Ecto neural progenitor cell (in vitro differentiated cells): ENCODE measurements at places on chromosomes 11 and 22.

GRCh38 chr11:8097062-8097461 is 16.1 kb downstream of the TUB start:
- no peak for DNase-seq

DNA sequence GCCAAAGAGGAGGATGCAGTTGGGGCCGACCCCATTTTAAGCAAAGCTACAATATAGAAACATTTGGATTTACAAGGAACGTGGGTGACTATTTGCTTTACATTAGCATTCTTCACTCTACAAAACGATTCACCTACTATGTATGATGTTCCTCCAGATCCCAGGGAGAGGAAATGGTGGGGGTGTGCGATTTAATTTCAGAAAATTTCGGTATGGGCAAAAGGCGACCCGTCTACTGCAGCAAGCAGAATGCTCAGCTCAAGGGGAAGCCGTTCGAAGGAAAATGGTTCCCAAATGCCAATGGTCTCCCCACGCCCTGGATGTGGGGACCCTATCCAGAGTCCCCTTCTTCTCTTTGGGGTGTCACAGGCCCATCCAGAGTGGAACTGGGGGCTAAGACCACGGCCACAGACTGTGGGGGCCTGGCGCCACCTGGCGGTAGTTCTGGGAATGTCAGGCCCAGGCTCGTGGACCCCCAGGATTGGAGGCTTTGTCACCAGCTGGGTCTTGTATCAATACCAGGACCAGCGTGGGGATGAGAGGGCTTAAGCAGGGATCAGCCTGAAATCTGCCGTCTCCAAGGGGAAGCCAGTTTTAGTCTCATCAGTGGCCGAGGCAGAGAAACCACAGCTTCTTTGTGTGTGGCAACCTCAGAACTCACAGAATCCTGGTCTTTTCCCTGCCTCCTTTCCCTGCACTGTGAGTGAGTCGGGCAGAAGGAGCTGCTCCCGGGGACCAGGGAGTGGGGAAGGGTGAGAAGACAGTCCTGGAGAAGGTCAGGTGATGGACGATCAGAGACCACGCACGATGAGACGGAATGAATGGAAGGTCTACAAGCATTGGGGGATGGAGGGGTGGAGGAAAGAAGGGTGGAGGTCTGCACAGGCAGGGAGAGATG is 8.4 kb downstream of the LRRC10B start:
- DNase-seq = peak; percentile 88

GRCh38 chr11:132448334-132448995 is 1078.0 kb downstream of the NTM start:
- DNase-seq = no peak

- no peak for DNase-seq
Measured at GRCh38 chr11:101091781-101092180, 37.8 kb downstream of the PGR start.

DNA sequence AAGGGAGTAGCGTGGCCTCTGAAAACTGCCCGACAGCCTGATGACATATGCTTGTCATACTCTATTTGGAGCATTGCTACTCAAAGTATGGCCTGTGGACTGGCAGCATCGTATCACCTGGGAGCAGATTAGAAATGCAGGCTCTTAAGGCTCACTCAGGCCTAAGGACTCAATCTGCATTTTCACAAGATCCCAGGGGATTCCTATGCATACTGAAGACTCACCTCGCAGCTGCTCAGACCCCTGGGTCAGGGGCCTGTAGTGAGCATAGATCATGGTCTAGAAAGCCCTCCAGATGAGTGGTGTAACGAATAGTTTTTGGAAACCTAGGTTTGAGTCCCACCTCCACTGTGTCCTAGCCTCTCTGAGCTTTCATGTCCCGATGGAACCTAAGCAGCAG is 126.3 kb downstream of the FEZ1 start:
- DNase-seq = no peak

GRCh38 chr11:26286472-26287066 is 45.4 kb upstream of the ANO3 start:
- peak; percentile 63 for DNase-seq

DNA sequence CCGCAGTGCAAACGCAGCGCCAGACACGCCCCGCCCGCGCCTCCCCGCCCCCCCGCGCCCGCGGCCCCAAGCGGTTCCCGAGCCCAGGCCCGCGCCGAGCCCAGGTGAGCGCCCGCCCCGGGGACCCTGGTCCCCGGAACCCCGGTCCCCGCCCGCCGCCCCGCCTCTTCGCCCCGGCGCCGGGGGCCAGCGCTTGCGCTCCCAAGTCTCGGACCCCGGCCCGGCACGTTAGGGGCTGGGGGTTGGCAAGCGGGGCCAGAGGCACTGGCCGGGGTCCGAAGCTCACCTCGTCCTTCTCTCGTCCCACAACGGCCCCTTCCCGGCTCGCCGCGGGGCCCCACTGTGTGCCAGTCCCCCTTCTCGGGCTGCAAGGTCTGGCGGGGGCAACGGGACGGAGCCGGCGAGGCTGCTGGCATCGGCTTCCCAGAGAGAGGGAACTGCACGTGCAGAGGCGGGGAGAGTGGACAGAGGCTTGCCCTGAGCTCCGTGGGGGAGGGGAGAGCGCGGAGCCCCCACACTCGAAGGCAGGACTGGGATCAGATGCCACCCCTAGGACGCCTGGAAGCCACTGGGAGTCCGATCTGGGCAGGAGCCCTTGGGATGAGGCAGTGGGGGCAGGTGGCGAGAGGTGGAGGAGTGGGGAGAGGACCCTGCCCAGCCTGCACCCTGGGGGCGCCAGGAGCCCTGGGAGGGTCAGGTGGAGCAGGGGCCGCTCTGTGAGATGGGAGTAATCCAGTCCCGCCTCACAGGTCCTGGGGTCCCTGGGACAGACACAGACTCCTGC is 1.8 kb upstream of the AIFM3 start:
- DNase-seq = no peak

DNA sequence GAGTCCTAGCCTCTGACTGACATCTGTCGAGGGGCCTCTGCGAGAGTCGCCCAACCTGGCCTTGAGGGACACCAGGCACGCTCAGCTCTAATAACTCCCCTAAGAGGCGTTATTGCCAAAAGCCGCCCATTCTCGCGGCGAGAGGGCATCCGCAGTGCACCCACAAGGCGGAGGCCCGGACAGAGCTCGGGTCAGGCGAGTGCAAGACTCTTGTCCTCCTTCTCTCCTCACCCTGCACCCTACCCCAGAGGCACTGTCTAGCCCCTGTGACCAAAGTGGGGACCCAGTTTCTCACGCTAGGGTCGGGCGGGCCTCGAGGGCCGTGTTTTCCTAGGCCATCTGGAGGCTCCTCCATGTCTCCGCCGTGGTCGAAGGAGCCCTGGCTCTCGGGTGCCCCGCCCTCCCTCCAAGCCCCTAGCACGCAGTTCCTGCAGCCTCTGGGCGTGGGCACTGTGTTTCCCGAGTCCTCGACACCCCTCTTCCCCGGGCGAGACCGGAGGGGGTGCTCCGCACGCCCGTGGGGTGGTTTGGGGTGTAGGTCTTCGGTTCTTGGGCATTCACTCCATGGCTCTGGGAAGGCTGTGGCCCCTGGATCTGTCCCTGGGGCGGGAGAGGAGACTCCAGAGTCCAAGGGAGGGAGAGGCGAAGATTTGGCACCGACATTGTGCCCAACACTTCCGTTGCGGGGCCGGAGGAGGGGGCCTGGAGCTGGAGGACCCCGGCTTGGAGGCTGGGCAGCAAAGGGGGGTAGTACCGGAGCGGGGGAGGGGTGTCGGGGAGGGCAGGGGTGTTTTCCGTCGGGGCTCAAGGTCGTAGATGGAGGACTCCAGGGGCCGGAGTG is 1.0 kb downstream of the CHRM4 start:
- peak; percentile 62 for DNase-seq

- no peak for DNase-seq
Measured at GRCh38 chr11:117145393-117145761, 1.3 kb downstream of the PAFAH1B2 start.

GRCh38 chr11:78202733-78203167 is 14.0 kb downstream of the USP35 start:
- no peak for DNase-seq

DNA sequence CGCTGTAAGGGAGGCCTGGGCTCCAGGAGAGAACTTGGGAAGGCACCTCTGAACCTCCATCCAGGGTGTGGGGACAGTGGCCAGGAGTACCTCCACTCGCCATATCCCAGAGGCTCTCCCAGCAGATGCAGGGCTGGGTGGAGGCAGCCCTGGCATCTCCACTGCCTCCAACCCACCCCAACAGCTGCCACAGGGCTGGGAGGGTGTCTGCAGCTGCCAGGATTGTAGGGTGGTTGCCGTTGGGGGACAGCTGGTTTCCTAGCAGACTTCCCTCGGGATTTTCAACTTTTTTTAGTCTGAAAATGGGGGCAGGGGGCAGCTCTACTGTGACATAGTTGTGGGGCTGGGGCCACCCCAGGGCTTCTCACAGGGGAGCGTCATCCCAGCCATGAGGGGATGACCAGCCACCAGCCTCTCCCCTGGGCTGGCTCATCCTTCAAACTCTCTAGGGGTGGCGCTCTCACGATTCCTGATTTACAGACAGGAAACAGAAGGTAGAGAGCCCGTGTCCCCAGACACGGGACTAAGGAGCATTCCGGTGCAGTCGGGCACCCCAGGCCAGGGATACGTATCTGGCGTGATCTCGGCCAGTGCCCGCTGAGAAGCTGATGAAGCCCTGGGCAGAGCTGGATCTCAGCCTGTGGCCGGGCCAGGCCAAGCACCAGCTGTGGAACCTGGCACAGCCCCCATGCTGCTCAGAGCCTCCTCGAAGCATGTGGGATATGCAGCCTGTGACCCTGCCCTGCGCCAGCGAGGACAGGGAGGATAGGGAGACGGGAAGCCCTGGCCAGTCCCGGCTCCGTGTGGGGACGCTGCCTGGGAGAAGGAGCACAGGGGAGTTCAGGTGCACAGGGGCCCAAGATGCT is 9.9 kb downstream of the PRR5 start:
- no peak for DNase-seq

DNA sequence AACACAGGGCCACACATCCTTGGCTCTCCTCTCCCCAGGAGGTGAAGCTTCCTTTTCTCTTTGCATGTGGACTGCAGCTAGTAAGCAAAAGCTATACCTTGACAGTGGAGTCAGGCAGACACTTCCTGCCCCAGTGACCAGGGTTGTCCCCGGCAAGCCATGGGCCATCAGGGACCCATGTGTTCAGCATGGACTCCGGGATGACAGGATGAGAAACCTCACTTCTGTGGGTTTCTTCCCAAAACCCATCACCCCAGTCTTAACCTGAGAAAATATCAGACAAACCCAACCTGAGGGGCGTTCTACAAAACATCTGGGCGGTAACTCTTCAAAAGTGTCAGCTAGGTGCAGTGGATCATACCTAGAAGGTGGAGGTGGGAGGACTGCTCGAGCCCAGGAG is 40.2 kb downstream of the GNB1L start:
- DNase-seq = no peak

GRCh38 chr11:12687216-12687623 is 13.0 kb downstream of the TEAD1 start:
- DNase-seq = no peak

DNA sequence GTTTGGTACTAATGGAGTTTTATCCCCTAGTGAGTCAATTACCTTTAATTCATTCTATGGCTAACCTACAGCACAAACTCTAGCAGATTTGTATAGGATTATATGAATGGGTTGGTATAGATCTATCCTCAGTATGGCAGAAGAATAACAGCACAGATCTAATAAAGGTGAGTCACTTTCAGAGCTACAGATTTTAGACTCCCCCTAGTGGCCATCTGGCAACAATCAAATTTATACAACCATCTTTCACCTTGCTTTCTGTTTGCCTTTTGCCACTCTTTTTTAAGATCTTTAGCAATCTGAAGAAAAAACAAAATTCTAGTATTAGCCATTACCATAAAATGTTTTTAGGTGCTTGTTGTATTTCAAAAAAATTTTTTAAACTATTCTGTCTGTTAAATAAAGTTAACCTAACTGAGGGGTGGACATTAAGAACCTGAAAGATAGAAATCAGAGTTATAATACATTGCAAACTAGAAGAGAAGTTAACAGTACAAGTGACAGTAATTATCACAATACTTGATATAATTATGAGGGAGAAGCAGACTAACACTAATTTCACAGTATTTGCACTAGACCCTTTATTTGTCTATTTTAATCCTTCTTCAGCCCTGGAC is 25.8 kb downstream of the DDIAS start:
- no peak for DNase-seq

DNA sequence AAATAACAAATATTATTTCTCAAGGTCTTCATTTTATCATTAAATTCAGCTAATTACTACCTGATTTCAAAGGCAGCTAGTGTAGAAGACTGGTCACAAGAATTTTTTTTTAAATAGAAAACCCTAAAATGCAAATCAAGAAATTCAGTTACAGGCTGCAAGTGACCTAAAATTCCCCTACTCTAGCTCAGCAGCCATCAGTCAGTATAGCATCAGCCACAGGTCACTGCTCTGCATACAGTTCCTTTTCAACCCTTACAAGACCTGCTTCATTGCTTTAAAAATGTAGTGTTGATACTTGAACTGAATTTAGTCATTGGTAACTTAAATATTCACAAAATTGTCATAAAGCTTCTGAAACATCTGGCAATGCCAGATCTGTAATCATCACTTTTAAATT is 9.5 kb upstream of the B3GNT6 start:
- no peak for DNase-seq

DNA sequence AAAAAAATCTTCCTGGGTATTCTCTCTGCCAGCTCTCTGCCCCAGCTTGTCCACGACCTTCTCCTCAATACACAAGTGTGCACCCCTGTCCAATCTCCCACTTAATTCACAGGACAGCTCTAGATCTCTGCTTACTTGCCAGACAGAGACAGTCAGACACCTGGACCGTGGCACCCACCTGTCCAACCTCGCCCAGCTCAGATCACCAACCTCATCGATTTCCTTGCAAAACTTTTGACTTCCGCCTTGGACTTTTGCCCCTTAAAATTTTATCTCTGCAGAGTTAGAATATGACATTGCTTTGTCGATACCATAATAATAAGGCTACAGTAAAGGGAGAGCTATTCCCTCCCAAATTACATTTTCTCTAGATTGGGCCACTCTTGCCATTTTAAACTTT is 10.4 kb downstream of the LMF2 start:
- DNase-seq = no peak

GRCh38 chr22:43154887-43155536 is 3.7 kb downstream of the TSPO start:
- no peak for DNase-seq

GRCh38 chr11:65241134-65241533 is 20.6 kb upstream of the POLA2 start:
- no peak for DNase-seq

DNA sequence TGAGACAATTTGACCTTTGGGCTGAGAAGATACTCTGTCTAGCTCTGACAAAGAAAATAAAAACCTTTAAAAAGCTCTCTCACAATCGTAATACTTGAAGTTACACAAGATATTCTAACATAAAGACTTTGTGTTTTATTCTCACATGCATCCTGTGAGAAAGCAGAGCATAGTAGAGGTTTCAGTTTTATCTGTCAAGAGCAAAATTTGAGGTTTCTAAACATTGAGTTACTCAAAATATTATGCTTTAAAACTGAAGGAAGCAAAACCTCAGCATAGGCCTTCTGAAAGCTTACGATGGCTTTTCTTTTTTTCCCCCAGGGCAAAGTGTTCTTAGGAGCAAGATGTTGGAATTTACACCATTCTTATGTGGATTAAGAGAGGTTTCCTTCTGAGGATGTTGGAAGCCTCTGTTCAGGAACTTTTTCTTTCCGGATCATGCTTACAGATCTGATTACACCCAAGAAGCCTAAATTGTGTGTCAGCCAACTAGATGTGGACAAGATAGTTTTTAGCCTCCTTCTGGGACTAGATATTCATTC is 15.0 kb upstream of the OR51M1 start:
- no peak for DNase-seq
